ENCODE measurements at places on chromosomes 3 and 15.
A peak's percentile ranks its signal among the peaks of the same experiment; 100 is the strongest.

DNA sequence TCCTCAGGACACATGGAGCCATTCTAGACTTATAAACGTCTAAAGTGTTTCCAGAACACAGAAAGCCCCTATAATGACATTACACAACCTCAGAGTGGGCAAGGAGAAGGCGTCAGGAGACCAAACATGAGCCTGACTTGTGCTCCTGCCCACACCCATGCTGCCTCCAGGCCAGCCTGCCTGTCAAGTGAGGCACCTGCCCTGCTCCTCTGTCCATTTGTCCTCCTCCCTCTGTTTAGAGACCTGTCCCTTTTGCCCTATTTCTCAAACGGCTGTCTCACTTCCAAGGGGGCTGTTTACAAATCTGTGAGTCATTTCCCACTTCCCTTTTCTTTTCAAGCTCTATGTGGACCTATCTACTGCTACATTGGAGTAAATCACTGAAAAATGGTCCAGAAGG is 21.0 kb downstream of the ZDHHC3 start:
- DNase-seq = no peak

DNA sequence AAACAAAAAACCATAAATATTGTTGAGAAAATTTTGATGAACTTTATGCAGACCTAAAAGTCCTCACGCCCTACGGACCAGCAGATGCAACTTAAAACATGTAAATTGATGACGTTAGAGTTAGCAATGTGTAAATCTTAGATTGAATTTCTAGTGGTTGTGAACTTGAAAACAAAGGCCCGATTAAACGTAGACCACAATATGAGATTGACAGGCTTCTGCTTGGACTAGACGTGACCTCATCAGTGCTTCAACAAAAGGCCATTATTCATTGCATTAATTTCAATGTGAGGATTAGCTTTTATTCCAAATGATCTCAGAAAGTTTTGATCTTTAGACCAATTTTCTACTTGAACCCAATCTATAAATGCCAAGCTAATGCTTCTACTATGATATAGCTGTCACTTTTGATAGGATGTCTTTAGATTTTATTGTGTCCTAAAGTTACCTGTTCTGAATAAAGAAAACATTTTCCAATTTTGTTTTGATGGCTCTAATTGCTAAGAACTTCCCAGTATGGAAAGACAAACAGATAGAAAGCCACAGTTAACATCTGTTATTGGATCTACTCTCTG is 55.4 kb upstream of the SPPL2A start:
- DNase-seq = no peak

- DNase-seq = no peak
Observed at GRCh38 chr3:192953926-192954325, 36.3 kb upstream of the MB21D2 start.

DNA sequence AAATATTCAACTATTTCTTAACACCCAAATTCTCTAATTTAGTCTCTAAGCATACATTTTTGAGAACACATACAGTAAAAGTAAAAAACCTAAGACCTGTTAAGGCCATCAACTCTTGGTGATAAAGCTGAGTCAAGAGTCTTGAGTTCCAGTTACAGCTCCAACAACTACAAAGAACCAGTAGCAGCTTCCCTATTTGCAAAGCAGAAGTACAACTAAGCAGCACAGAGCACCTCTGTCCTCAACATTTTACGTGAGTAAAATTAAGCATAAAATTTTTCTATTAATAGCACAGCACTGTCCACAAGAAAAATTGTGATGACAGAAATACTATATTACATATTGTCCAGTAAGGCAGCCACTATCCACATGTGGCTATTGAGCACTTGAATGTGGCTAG is 4.4 kb downstream of the PCOLCE2 start:
- no peak for DNase-seq

- DNase-seq = no peak
Observed at GRCh38 chr3:135807879-135808278, 157.6 kb upstream of the PPP2R3A start.

GRCh38 chr15:63331456-63331855 is 50.2 kb downstream of the CA12 start:
- no peak for DNase-seq

- DNase-seq = no peak
Observed at GRCh38 chr15:100073982-100074381, 267.8 kb downstream of the ADAMTS17 start.

- DNase-seq = peak; percentile 77
Observed at GRCh38 chr15:35751413-35752133, 205.6 kb upstream of the DPH6 start.

Measured in H9 (cell line).